ENCODE measurements at places on chromosomes 2 and 18.

GRCh38 chr2:26043862-26044696, 10.2 kb downstream of the RAB10 start:
- peak; percentile 9 for DNase-seq

- DNase-seq: no peak
Measured at GRCh38 chr2:67399831-67400489, 2.8 kb downstream of the ETAA1 start.

GRCh38 chr18:34710458-34710914, 388 bp downstream of the DTNA start:
- no peak for DNase-seq

GRCh38 chr2:190970873-190971506, 43.0 kb downstream of the STAT1 start:
- DNase-seq: no peak

- no peak for DNase-seq
Measured at GRCh38 chr2:117941693-117942092, 72.2 kb downstream of the CCDC93 start.

GRCh38 chr2:65317841-65318240, 90.2 kb downstream of the ACTR2 start:
- DNase-seq: no peak

DNA sequence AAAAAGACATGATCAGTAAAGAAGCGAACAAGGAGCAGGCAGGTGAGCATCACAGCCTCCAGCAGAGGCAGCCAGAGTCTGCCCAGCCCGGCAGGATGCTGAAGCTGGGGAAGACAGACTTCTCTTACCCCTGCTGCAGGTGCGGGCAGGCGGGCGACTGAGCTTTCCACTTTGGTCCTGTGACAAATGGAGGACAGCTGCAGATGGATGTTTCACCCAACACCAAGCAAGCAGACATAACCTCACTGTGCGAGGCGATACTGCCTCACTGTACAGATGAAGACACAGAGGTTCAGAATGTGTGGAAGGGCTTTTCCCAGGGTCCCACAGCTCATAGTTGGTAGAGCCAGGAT, 251.0 kb downstream of the AFF3 start:
- DNase-seq: no peak

- peak; percentile 44 for DNase-seq
Measured at GRCh38 chr2:105546628-105546974, 147.8 kb upstream of the FHL2 start.

DNA sequence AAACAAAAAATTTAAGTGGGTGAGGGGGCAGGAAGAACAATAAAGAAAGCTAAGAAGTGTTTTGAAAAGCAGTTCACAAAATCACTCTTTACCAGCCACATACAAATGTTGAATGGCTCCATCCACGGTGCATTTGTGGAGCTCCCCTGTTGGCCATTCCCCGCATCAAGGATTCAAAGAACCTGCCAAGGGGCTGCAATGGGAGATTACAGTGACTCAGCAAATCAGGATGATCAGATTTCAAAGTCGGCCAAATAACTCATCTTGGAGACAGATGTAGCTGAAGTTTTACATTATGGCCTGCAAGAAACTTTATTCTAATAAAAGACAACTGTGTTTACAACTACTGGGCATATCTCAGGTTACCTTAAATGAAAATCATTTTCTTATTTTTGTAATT, 26.9 kb downstream of the COL4A3 start:
- DNase-seq: no peak

DNA sequence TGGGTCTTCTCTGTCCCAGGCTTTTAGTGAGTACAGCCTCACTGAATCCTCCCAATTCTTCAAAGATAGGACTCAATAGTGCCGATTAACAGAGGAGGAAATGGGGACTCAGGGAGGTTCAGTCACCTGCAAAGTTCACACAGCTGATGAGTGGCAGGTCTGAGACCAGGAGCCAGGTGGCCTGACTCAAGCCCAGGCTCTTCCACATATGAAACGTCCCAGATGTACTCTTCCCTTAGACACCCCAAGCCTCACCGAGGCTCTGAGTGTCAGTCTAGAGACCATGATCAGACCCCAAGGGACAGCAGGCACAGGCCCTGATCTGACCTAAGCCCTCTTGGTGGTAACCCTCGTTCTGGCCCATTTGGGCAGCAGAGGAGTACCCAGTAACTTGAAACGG, 115.2 kb downstream of the INHBB start:
- no peak for DNase-seq

DNA sequence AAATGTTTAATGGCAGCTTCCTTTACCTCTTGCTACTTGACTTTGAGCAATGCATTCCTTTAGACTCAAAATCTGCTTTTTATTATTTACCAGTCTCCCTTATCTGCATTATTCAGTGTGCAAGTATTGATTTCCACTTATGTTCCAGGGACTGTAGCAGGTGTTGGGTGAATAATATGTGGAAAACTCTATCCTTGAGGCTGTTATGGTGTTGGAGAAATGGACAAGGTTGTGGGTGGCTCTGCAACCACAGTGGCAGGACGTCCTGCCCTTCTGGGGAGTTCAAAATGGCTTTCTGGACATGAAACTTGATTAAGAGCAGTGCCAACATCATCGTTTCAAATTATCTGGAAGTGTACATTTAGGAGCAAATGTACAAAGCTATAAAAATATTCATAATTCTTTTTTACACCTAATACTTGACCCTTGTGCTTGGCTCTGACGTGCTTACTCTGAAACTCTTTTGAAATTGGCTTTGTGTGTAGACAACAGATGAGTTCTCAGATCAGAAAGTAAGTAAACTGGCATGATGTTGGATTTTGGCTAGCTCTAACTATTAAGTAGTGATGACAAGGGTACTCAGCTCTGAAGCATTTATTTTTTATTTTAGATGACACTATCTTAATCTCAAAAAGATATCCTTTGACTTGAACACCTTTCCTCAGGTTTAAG, 766.2 kb downstream of the DPP10 start:
- no peak for DNase-seq

GRCh38 chr2:62658891-62659290, 46.6 kb upstream of the EHBP1 start:
- no peak for DNase-seq

DNA sequence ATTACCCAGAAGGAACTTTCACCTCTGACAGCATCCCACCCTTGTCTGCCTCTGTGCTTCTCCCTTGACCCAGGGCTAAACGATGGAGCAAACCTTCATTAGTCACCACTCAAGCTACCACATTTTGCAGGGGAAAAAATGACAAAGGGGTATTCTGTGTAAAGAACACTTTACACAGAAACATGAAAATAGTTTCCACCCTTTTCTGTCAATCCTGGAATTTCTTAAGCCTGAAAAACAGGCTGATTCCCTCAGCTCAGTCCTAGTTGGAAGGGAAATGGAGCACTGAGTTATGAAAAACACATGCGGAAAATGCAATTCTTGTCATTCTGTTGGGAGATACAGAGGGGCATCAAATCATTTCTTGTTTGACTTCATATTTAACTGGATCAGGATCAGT, 175.0 kb upstream of the HNRNPA3 start:
- no peak for DNase-seq

- no peak for DNase-seq
Measured at GRCh38 chr18:8001711-8002301, 434.7 kb downstream of the PTPRM start.

DNA sequence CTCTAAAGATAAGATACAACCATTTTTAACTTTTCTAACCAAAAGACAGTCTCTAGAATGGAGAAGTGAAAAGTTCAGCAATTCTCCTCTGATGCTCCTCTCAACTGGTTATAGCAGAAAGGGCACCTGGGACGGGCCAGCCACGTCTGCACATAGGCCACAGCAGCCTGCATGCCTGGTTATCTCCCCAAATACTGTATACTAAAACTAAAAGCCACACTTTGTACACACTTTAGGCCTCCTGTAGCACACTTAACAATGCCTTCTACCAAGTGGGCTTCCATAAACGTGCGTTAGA, 179.1 kb downstream of the ANKRD44 start:
- DNase-seq: no peak

GRCh38 chr18:3967359-3968180, 487.5 kb downstream of the DLGAP1 start:
- DNase-seq: no peak

GRCh38 chr2:83817511-83817910, 641.6 kb downstream of the SUCLG1 start:
- DNase-seq: no peak

DNA sequence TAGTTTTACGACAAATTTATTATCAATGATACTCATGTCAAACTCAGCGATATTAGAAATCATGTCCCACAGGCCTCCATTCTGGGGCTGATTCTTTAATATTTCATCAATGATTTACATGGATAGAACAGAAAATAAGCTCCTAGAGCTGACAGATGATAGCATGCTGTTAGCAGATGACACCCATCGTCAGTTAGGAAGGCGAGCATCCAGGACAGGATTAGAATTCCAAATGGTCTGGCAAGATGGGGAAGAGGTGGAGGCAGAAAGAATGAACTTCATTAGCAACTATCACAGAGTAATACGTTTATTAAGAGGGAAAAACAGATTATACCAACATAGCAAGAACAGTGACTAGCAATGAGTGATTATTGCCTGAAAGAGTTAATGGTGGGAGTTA, 46.2 kb upstream of the ACVR1 start:
- no peak for DNase-seq

DNA sequence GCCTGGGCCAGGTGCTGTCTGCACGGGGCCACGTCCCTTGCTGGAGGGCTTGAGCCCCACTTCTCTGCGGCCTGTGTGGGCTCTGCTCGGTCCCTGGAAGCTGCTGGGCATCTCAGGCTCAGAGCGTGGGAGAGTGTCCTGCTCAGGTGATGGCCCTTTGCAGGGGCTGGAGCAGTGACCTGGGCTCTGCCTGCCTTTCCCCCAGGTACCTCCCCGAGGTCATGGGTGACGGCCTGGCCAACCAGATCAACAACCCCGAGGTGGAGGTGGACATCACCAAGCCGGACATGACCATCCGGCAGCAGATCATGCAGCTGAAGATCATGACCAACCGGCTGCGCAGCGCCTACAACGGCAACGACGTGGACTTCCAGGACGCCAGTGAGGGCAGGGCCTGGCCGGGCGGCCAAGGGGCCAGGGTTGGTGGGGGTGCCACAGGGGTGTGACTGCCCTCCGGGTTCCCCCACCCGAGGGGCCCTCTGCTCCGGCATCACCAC, 29.9 kb downstream of the GPC1 start:
- DNase-seq: no peak

GRCh38 chr2:126642031-126642430, 13.9 kb upstream of the GYPC start:
- DNase-seq: no peak

GRCh38 chr18:62778976-62779869, 63.9 kb downstream of the PHLPP1 start:
- DNase-seq: no peak

DNA sequence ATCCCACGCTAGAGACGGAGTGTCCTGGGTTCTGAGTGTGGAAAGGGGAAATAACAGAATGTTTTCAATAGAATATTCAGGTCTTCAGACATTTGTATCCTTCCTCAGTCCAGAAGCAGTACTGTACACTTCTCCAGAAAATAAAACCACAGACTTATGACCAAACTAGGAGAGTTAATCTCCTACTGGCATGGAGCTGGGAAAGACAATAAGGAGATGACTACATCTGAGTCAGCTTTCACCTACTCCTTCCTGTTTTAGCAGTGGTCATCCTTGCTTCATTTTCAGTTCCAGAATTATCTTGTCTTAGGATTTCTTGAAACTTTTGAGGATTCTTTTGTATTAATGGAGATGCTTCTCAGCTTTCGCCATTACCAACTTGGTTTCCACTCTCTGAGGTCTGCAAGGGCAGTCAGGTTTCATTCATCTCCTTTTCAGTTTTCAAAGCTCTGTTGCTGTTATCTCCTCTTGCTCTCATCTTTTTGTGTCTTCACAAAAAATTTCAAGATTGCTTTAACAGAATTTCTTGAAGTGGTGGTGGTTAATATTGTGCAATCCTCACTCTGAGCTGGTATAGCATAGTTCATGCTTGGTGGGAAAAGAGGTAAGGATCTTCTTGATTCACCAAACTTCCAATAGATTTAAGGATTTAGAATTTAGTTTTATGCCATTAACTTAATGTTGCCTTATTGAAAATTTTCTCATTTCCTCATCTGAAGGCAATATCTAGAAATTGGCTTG, 23.7 kb upstream of the NR4A2 start:
- DNase-seq: no peak

DNA sequence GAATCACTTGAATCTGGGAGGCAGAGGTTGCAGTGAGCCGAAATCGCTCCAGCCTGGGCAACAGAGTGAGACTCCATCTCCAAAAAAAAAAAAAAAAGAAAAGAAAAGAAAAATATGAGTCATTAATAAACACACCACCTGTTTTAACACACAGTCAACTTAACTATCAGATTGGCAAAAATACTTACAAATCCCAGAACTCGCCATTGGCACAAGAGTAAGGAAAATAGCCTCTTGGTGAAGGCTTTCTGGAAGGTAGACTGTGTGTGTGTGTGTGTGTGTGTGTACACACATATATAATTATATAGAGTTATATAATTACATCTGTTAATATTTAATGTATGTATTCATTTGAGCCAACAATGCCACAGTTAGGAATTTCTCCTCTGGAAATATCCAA, 63.7 kb upstream of the UXS1 start:
- DNase-seq: no peak

DNA sequence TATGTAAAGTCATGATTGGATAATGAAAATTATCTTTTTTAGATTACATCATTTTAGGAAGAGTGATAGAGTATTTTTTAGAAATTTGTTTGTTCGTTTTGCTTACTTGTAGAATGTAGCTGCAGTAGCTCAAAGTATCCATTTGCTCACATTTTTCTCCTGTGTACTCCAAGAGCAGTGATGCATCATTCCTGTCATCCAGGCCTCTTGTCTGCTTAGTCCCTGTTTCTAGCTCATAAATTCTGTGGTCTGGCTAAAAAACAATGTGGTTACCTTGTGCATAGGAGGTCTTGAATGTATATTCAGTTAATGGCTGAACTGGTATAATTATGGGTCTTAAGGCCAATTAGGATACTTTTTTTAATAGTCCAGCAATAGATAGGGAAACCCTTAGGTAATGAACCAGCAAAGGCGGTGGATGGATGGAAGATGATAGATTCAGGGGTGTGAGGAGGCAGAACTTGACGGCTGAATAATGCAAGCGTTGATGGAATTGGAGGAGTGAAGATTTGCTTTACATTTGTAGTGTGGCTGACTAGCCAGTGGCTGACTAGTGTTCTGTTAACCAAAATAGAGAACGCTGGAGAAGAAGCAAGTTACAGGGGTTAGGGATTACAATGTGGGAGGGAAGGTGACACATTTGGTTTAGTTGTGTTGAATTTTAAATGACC, 145.0 kb downstream of the ZNF407 start:
- DNase-seq: no peak

DNA sequence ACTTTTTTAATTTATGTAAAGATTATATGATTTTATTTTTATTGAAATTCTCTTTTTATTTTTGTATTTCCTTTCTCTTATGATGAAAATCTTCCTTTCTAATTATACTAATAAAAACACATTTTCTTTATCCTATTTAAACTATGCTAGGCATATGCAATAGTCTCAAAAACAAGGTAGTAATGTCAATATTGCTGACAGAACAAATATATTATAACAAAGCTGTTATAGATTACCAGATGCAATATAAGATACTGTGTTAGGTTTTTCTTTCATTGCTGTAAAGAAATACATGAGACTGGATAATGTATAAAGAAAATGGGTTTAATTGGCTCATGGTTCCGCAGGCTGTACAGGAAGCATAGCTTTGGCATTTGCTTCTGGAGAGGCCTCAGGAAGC, 631.2 kb upstream of the SOX11 start:
- no peak for DNase-seq

- peak; percentile 7 for DNase-seq
Measured at GRCh38 chr2:205612636-205613035, 69.7 kb upstream of the NRP2 start.
